Left lung (tissue), 14 donors: ENCODE measurements at places on chromosomes 2 and 18. TPM values are rescaled to one million over a fixed set of nuclear protein-coding genes. Genes with fewer than 3 reads are reported as not detected.

- DNase-seq: no peak
- no peaks in the 10 kb centered on the region for H3K36me3 ChIP-seq
- no peaks in the 10 kb centered on the region for H3K27me3 ChIP-seq
- H3K27ac ChIP-seq: no peak overlapping the region
- no peaks in the 10 kb centered on the region for H3K4me1 ChIP-seq
These were observed 8.4 kb upstream of the CREG2 start for GRCh38 chr2:101395545-101396315.

GRCh38 chr2:120739438-120740090, 3.9 kb downstream of the GLI2 start:
- no peak for DNase-seq
- H3K36me3 ChIP-seq: no peaks in the 10 kb centered on the region
- no peak overlapping the region for H3K4me3 ChIP-seq

GRCh38 chr18:61833978-61834377, 58.8 kb downstream of the RNF152 start:
- H3K4me1 ChIP-seq: no peaks in the 10 kb centered on the region
- DNase-seq: no peak
- no peaks in the 10 kb centered on the region for H3K36me3 ChIP-seq
- no peak overlapping the region for H3K27ac ChIP-seq
- no peaks in the 10 kb centered on the region for H3K27me3 ChIP-seq

GRCh38 chr2:86216575-86217555, 17.6 kb downstream of the MRPL35 start:
- H3K27me3 ChIP-seq: peaks cover 5% of the 10 kb centered on the region
- no peaks in the 10 kb centered on the region for H3K36me3 ChIP-seq
- no peak overlapping the region for H3K4me3 ChIP-seq
- H3K4me1 ChIP-seq: peaks cover 6% of the 10 kb centered on the region

GRCh38 chr2:127561371-127561770, 25.9 kb downstream of the MYO7B start:
- no peak overlapping the region for H3K27ac ChIP-seq
- no peaks in the 10 kb centered on the region for H3K36me3 ChIP-seq
- no peaks in the 10 kb centered on the region for H3K4me1 ChIP-seq
- no peaks in the 10 kb centered on the region for H3K27me3 ChIP-seq
- no peak for DNase-seq

DNA sequence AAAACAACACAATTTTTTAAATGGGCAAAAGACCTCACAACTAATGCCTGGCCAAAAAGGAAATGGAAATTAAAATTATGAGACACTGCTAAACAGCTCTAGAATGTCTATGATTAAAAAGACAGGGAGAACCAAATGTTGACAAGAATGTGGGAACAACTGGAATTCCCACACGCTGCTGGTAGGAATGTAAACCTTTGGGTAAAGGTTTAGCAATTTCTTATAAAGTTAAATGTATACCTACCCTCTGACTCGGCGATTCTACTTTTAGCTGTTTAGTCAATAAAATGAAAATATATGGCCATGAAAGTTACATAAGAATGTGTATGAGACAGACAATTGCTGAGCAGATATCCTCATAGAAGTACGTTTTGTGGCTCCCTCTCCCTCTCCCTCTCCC, 60.9 kb downstream of the ATF2 start:
- no peaks in the 10 kb centered on the region for H3K27me3 ChIP-seq
- H3K36me3 ChIP-seq: no peaks in the 10 kb centered on the region
- H3K4me3 ChIP-seq: no peak overlapping the region
- no peak overlapping the region for H3K27ac ChIP-seq
- H3K4me1 ChIP-seq: no peaks in the 10 kb centered on the region

- H3K27me3 ChIP-seq: no peaks in the 10 kb centered on the region
- no peaks in the 10 kb centered on the region for H3K36me3 ChIP-seq
- peak overlapping the region; percentile 80 for H3K27ac ChIP-seq
- no peak overlapping the region for H3K4me3 ChIP-seq
These were observed 48.8 kb downstream of the MCFD2 start for GRCh38 chr2:46866770-46867246.

- no peaks in the 10 kb centered on the region for H3K4me1 ChIP-seq
- no peaks in the 10 kb centered on the region for H3K27me3 ChIP-seq
- DNase-seq: no peak
- H3K4me3 ChIP-seq: no peak overlapping the region
- H3K27ac ChIP-seq: no peak overlapping the region
- no peaks in the 10 kb centered on the region for H3K36me3 ChIP-seq
These were observed 17.5 kb upstream of the ADAM17 start for GRCh38 chr2:9573013-9573720.

DNA sequence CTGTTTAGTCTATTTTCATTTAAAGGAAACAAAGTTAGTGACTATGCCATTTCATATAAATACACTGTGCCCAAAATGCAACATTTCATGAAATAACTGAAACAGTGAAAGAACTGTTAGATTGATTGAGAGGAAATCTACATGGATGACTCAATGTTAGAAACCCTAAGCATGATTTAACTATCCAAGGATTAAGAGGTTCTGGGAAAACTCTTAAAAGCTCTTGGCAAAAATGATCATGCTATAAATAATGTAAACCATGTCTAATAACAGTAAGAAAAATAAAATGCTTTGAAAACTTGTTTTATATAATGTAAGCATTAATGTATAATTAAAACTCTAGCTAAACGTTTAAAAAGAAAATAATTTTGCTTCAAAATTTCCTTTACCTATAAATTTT, 23.5 kb downstream of the MMADHC start:
- H3K4me1 ChIP-seq: peaks cover 5% of the 10 kb centered on the region
- DNase-seq: no peak
- no peak overlapping the region for H3K27ac ChIP-seq
- H3K36me3 ChIP-seq: peaks cover 36% of the 10 kb centered on the region
- H3K27me3 ChIP-seq: peaks cover 5% of the 10 kb centered on the region
- H3K4me3 ChIP-seq: no peak overlapping the region

DNA sequence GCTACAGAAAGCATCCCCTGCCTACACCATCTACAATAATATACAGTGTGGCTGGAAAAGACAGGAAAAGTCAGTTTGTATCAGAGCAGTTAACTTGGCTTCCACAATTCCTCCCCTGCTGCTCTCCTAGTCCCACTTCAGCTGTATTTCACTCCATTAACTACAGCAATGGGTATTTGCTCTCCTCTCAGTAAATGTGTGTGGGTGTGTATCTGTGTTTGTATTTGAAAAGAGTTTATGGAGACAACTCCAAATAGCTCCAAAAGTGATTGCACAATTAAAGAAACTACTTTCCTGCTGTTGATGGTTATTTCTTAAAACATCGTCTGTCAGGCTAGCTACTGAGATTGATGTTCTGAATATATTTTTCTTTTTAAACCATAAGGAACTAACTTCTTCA, 333.7 kb upstream of the FIGN start:
- no peak for DNase-seq
- no peaks in the 10 kb centered on the region for H3K4me1 ChIP-seq
- no peak overlapping the region for H3K4me3 ChIP-seq

- no peak overlapping the region for H3K27ac ChIP-seq
- no peaks in the 10 kb centered on the region for H3K27me3 ChIP-seq
- DNase-seq: no peak
- H3K4me1 ChIP-seq: no peaks in the 10 kb centered on the region
These were observed 105.6 kb downstream of the MAPK4 start for GRCh38 chr18:50665519-50665918.

DNA sequence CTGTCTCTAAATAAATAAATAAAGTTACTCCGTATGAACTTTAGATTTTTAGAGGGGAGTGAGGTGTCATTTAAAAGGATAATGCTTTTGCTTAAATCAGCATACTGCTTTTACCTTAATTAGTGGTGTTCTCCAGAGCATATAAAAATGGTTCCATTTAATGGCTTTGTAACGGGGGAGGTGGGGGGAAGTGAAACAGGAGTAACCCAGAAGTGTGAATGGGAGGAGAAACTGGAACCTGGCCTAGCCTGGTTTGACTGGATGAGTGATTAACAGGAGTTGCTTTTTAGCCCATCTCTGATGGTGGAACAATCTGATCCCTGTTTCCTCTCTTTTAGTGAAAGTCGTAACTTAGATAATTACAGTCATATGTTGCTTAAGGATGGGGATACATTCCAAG, 1.6 kb downstream of the CNDP2 start:
- H3K27me3 ChIP-seq: no peaks in the 10 kb centered on the region
- peak overlapping the region; percentile 99 for H3K4me3 ChIP-seq
- no peak for DNase-seq

GRCh38 chr2:109256921-109257320, 127.9 kb downstream of the SH3RF3 start:
- no peak for DNase-seq
- no peak overlapping the region for H3K4me3 ChIP-seq
- H3K27me3 ChIP-seq: no peaks in the 10 kb centered on the region
- peaks cover 52% of the 10 kb centered on the region for H3K4me1 ChIP-seq
- no peaks in the 10 kb centered on the region for H3K36me3 ChIP-seq

DNA sequence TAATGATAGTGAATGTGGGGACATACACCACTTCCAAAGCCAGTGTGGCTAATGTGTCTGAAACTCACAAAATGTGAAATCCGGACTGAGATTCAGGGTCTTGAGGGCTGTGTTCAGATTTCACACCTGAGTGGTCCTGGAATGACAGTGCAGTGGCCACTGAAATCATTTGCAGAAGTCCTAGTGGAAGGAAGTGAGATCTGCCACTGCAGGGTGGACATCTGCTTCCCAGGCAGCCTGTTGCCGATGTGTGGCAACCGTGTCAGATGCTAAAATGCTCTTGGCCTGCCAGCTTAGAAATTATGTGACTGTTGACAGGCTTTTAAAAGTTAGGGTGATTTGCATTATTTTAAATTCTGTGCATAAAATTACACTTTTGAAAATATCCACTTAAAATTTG, 77.8 kb upstream of the TMEM200C start:
- H3K27ac ChIP-seq: no peak overlapping the region
- no peak overlapping the region for H3K4me3 ChIP-seq
- no peaks in the 10 kb centered on the region for H3K4me1 ChIP-seq
- no peak for DNase-seq

- H3K36me3 ChIP-seq: no peaks in the 10 kb centered on the region
- no peak overlapping the region for H3K27ac ChIP-seq
- DNase-seq: no peak
These were observed 131.1 kb downstream of the GULP1 start for GRCh38 chr2:188422726-188423125.

- H3K36me3 ChIP-seq: no peaks in the 10 kb centered on the region
- no peaks in the 10 kb centered on the region for H3K27me3 ChIP-seq
- no peak for DNase-seq
- H3K4me1 ChIP-seq: no peaks in the 10 kb centered on the region
These were observed 36.5 kb downstream of the GALM start for GRCh38 chr2:38702413-38702812.

GRCh38 chr2:10733566-10733925, 12.1 kb downstream of the ATP6V1C2 start:
- no peaks in the 10 kb centered on the region for H3K4me1 ChIP-seq
- H3K27me3 ChIP-seq: no peaks in the 10 kb centered on the region
- no peaks in the 10 kb centered on the region for H3K36me3 ChIP-seq
- no peak overlapping the region for H3K4me3 ChIP-seq

DNA sequence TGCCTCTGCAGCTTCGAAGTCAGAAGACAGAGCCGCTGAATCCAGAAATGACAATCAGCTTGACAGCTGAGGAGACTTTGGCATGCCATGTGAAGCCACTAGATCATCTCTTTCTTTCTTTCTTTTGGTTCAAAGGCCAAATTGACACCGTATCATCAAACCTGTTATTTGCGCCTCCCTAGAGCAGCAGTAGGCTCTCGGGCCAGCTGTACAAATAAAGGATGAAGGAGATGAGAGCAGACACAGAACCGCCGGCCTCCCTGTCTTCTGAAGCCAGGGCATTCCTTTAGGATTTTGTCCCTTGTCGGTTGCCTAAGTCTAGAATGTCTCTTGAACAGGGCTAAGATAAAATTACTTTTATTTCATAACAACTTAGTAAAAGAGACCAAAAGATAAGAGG, 36.8 kb downstream of the COL4A4 start:
- no peak overlapping the region for H3K27ac ChIP-seq
- DNase-seq: no peak
- H3K27me3 ChIP-seq: no peaks in the 10 kb centered on the region
- no peaks in the 10 kb centered on the region for H3K36me3 ChIP-seq

DNA sequence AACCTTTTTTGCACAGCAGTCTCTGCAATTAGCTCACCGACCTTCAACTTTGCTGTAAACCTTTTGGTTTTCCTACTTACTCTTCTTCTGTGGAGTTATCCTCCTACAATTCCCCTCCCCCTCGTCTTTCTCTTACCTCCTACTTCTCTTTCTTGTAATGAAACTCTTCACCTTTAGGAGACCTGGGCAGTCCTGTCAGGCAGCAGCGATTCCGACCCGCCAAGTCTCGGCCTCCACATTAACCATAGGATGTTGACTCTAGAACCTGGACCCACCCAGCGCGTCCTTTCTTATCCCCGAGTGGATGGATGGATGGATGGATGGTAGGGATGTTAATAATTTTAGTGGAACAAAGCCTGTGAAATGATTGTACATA, 8.3 kb downstream of the TBR1 start:
- no peaks in the 10 kb centered on the region for H3K36me3 ChIP-seq
- DNase-seq: no peak
- H3K4me3 ChIP-seq: no peak overlapping the region
- peaks cover 100% of the 10 kb centered on the region for H3K27me3 ChIP-seq
- H3K27ac ChIP-seq: no peak overlapping the region

- no peak overlapping the region for H3K4me3 ChIP-seq
- H3K27me3 ChIP-seq: no peaks in the 10 kb centered on the region
- no peaks in the 10 kb centered on the region for H3K36me3 ChIP-seq
These were observed 38.3 kb downstream of the NIFK start for GRCh38 chr2:121698318-121698930.

The IL37 gene
- polyA plus RNA-seq: not detected

The NIF3L1 gene
- 29.8 TPM for polyA plus RNA-seq

The HPCAL1 gene
- 58.1 TPM for polyA plus RNA-seq

The WNT6 gene
- polyA plus RNA-seq: not detected

The CREG2 gene
- polyA plus RNA-seq: 0.24 TPM

The ANTXR1 gene
- polyA plus RNA-seq: 88.8 TPM

The ARMC9 gene
- 14.2 TPM for polyA plus RNA-seq

The MAP3K19 gene
- polyA plus RNA-seq: 0.79 TPM

The UGP2 gene
- 88.8 TPM for polyA plus RNA-seq

The TMEM200C gene
- 1.8 TPM for polyA plus RNA-seq

The NEU4 gene
- polyA plus RNA-seq: 0.43 TPM
